ENCODE measurements at places on chromosomes 12 and 14. TPM values are rescaled to one million over a fixed set of nuclear protein-coding genes. Genes with fewer than 3 reads are reported as not detected.

RPGRIP1 gene
- total RNA-seq: 0.20 TPM

LRP1-AS gene
- not detected for total RNA-seq

TMEM132D gene
- total RNA-seq: not detected

RAD52 gene
- 9.6 TPM for total RNA-seq

ART4 gene
- not detected for total RNA-seq

GALNT6 gene
- 3.7 TPM for total RNA-seq

OTOGL gene
- not detected for total RNA-seq
